Sigmoid colon (tissue), 7 donors: ENCODE measurements at places on chromosomes 5 and 9. TPM values are rescaled to one million over a fixed set of nuclear protein-coding genes. Genes with fewer than 3 reads are reported as not detected.

FNBP1 gene
- 100 TPM for total RNA-seq

GARNL3 gene
- total RNA-seq = 17.8 TPM

GRCh38 chr5:80961376-80962281 is 1.5 kb downstream of the RASGRF2 start:
- peak overlapping the region; percentile 75 for H3K27ac ChIP-seq
- DNase-seq = no peak
- H3K36me3 ChIP-seq = no peaks in the 10 kb centered on the region

- DNase-seq = no peak
- H3K36me3 ChIP-seq = no peaks in the 10 kb centered on the region
- H3K4me3 ChIP-seq = no peak overlapping the region
- H3K27me3 ChIP-seq = no peaks in the 10 kb centered on the region
- H3K4me1 ChIP-seq = peaks cover 85% of the 10 kb centered on the region
These were observed 8.4 kb downstream of the GNAQ start for GRCh38 chr9:78023003-78023741.

DNA sequence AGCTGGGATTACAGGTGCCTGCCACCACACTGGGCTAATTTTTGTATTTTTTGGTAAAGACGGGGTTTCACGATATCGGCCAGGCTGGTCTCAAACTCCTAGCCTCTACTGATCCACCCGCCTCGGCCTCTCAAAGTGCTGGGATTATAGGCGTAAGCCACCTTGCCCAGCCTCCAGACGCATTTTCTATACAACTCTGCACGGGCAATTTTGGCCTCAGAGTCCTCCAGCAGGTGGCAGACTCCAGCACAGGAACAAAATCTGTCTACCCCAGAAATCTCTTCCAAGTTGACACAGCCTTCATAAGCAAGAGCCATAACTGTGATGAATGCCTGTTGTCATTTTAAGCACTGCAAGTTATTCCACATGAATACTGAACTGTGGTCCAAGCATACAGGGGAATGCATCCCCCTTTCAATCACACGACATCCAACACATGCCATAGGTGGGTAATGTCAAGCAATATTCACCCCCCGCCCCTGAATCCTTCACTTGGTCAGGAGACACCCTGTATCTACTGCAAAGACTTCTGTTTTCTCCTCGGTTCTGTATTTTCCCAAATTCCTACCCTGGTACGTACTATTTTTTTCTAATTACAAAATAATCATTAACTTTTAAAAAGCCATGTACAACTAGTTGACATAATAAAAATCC is 50.8 kb downstream of the ALDH7A1 start:
- no peaks in the 10 kb centered on the region for H3K27me3 ChIP-seq
- H3K4me1 ChIP-seq = no peaks in the 10 kb centered on the region
- H3K27ac ChIP-seq = no peak overlapping the region
- H3K4me3 ChIP-seq = no peak overlapping the region
- DNase-seq = no peak
- peaks cover 14% of the 10 kb centered on the region for H3K36me3 ChIP-seq

- no peaks in the 10 kb centered on the region for H3K36me3 ChIP-seq
- DNase-seq = no peak
- H3K4me1 ChIP-seq = peaks cover 20% of the 10 kb centered on the region
- no peak overlapping the region for H3K4me3 ChIP-seq
- no peak overlapping the region for H3K27ac ChIP-seq
These were observed 84.2 kb downstream of the ARL15 start for GRCh38 chr5:54226215-54226614.

GRCh38 chr5:171845857-171846256 is 60.2 kb downstream of the SMIM23 start:
- no peaks in the 10 kb centered on the region for H3K27me3 ChIP-seq
- H3K36me3 ChIP-seq = no peaks in the 10 kb centered on the region
- no peaks in the 10 kb centered on the region for H3K4me1 ChIP-seq
- no peak for DNase-seq

DNA sequence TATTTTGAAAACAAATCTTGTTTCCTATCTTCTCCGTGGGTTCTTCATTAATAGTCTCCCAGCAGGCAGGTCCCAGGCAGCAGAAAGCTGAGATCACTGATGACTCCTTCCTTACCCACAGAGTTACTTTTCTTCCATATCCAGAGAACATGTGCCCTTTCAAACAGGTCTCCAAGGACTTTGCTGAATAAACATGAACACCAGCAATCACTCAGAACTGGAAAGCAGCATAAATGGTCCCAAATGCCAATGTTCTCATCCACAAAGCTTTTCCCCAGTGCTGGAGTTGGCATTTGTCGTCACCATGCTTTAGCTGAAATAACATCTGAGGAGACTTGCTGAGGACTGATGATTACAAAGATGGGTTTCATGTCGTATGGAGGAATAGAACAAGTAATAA is 134.0 kb downstream of the YIPF5 start:
- peaks cover 27% of the 10 kb centered on the region for H3K4me1 ChIP-seq
- no peak for DNase-seq
- H3K27me3 ChIP-seq = no peaks in the 10 kb centered on the region
- no peaks in the 10 kb centered on the region for H3K36me3 ChIP-seq
- H3K27ac ChIP-seq = no peak overlapping the region

DNA sequence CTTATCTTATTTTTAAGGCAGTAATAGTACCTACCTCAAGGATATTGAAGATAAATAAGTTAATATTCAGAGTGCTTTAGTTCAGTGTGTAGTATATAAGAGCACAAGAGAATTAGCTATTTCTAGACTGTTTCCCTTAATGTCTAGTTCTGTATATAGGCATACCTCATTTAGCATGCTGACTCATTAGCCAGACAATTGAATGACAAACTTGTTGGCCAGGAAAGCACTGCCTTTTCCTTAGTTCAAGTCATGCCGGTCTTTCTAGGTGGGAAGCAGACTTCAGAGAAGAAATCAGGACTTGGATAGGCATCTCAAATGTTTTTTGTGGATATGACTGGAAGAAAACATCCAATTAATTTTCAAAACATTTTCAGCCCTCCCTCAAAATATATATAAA is 3.2 kb upstream of the FBXO4 start:
- no peaks in the 10 kb centered on the region for H3K27me3 ChIP-seq

DNA sequence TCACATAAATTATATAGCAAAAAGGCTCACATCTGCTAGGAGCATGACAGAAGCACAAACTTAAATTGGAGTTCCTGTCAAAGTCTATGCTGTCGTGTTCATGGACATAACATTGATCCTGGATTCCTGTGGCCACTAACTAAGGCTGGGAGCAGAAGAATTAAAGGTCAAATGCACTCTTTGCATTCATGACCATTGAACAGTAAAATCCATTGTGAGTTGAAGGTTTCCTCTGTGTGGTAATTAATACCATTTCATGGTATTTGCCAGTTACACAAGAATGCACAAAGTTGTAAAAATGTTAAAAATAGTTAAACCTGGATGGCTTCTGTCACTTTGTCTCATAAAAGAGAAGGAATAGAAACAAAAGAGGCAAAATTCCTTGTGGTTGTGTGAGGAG is 242.6 kb downstream of the NPR3 start:
- DNase-seq = no peak
- no peaks in the 10 kb centered on the region for H3K4me1 ChIP-seq
- H3K36me3 ChIP-seq = no peaks in the 10 kb centered on the region

GRCh38 chr9:105855987-105856386 is 161.6 kb downstream of the TMEM38B start:
- H3K36me3 ChIP-seq = no peaks in the 10 kb centered on the region
- H3K27me3 ChIP-seq = no peaks in the 10 kb centered on the region
- H3K27ac ChIP-seq = no peak overlapping the region
